ENCODE measurements at places on chromosomes 5 and 9.

- DNase-seq, result no peak
Measured at GRCh38 chr9:80020530-80020929, 448.8 kb downstream of the TLE4 start.

DNA sequence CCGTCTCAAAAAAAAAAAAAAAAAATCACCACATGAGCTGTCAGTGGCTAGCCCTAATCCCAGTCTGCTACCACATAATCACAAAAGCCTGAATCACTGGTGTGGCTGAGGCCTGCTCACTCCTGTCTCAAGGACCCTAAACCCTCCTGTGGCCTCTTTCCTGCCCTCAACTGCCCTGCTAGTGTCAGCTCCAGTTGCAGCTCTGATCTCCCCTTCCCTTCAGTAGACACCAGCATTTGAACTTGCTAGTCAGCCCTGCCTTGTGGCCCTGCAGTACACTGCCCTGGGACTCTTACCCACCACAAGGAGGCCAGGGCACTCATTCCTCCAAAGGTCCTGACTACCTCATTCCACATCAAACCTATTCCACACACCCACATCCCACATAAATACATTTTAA is 9.5 kb upstream of the P4HA2 start:
- DNase-seq, result no peak

DNA sequence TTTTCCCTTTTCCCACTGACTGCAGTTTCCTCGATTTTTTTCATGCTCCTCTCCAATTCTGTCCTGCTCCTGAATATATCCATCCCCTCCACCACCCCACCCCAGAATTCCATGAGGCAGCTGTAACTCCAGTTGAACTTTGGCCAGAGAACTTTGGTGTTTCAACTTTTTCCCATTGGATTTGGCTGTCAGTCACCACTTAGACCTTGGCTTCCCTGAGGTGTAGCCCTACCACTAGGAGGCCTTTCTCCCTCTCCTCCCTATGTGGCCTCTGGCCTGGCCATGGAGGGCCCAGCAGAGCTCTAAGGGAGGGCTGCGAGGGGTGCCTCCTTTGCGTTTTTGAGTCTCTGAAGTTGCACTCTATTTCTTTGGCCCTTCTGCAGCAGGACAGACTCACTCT is 261.3 kb downstream of the PIK3R1 start:
- peak; percentile 14 for DNase-seq

DNA sequence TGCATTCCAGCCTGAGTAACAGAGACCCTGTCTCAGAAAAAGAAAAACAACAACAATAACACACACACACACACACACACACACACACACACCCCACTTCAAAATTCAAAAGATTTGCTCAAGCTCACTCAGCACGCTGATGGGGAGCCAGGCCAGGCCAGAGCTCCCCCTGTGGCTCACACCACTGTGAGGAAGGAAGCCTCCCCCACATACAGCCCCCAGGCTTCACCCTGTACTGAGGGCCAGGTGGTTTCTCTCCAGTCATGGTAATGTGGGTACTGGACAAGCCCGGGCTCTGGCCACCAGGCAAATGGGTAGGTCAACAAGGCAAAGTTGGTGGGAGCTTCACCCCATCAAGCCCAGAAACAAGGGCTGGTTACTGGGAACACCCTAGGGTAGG is 19.0 kb downstream of the ATOX1 start:
- DNase-seq, result no peak

DNA sequence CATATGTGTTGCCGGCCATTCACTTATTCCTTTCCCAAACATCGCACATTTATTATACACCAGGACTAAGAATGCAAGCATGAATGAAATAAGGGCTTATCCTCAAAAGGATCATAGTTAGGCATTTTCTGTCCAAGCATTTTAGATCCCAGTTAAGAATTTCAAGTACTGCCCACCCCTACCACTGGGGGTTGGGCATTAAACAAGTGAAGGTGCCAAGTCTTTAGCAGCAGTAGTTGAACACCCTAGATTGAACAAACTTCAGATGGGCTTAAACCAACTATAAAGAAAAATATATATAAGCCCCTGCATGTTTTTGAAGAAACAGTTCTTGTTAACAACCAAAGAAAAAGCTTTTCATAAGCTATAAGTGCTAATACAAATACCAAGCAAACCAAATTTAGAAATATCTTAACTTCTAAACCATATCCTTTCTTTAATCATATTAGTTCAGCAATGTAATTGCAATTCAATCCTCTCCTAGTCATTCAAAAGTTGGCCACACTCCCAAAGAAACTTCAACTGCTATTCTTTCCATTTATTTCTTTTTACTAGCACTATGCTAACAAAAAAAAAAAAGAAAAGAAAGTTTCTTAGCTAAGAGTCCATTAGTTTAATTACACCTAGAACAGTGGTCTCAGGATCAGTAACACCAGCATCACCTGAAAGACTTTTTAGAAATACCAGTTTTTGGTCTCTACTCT is 149.8 kb downstream of the MLLT3 start:
- no peak for DNase-seq

Data from ELF-1 (cell line).